ENCODE measurements at places on chromosomes 11 and 22.

GRCh38 chr11:62560566-62561103 lies 13.1 kb downstream of the EEF1G start:
- peak; percentile 77 for DNase-seq

DNA sequence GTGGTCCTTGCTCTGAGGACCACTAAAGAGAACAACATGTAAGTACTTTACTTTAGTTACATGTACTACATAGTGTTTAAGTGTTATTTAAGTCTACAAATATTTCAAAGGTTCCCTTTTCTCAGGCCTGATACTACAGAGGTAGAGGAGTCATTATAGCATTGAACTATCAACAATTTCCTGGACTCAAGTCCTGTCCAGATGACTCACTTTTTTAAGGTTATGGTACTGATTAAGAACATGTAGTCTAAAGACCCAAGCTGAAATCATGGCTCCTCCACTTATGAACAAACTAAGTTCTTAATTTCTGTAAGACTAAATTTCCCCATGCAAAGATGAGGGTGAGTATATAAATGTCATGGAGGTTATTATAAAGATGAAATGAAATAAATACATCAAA lies 74.7 kb downstream of the NARS2 start:
- no peak for DNase-seq

DNA sequence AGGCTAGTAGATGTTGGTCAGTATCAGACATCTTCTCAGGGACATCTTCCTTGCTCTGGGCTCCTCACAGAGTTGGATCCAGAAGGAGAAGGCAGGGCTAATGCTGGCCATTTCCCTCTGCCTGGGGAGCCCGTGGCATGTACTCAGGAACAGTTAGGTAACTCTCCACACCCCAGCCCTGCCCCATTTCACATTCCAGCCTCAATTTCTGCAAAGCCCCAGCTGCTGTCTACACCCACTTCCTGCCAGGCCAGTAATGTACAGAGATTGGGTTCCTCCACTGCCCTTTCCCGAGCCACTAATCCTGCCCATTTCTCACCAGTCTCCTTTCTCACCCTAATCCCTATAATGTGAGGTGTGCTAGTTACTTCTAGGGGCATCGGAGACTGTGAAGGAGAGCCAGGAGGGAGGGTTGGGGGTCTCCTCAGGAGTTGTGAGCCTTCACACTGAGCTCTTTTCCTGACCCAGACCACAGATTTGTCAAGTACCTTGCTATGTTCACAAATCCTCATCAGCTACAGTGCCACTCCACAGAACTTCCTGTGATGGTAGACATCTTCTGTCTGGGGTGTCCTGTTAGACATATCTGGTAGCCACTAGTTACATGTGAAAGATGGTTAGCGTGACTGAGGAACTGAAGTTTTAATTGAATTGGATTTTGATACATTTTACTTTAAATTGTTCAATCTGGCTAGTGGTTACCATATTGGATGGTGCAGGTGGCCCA lies 1.3 kb upstream of the SEC14L3 start:
- DNase-seq = no peak

DNA sequence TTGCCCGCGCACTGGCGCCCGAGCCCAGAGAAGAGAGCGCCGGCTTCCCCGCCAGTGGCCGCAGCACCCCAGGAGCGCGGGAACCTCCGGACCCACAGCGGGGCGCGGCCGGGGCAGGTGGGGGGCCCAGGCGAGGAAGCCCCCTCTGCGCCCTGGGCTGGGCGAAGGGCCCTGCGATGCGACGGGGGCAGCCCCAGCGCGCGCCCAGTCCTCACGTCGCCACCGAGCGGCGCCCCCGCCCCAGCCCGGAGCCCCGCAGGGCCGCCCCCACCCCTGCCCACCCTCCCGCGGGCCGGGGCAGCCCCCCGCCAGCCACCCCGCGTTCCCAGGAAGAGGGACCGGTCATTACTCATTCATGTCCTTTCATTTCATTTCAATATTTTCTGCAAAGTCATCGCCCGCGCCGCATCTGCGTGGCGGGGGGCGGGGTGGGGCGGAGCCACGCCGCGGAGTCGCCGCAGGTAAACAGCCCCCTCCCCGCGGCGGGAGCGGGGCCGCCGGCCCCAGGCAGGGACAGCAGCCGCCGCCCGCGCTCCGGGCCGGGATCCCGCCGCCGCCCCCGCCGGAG lies 673 bp upstream of the PANX2 start:
- DNase-seq = no peak

GRCh38 chr11:70935006-70935768 lies 317.2 kb downstream of the SHANK2 start:
- no peak for DNase-seq

- no peak for DNase-seq
These were observed 21.1 kb upstream of the UPK3A start for GRCh38 chr22:45263463-45264269.

GRCh38 chr22:36907253-36908195 lies 5.9 kb upstream of the CSF2RB start:
- DNase-seq = no peak

- no peak for DNase-seq
These were observed 1.0 kb downstream of the TMEM151A start for GRCh38 chr11:66292543-66293332.

DNA sequence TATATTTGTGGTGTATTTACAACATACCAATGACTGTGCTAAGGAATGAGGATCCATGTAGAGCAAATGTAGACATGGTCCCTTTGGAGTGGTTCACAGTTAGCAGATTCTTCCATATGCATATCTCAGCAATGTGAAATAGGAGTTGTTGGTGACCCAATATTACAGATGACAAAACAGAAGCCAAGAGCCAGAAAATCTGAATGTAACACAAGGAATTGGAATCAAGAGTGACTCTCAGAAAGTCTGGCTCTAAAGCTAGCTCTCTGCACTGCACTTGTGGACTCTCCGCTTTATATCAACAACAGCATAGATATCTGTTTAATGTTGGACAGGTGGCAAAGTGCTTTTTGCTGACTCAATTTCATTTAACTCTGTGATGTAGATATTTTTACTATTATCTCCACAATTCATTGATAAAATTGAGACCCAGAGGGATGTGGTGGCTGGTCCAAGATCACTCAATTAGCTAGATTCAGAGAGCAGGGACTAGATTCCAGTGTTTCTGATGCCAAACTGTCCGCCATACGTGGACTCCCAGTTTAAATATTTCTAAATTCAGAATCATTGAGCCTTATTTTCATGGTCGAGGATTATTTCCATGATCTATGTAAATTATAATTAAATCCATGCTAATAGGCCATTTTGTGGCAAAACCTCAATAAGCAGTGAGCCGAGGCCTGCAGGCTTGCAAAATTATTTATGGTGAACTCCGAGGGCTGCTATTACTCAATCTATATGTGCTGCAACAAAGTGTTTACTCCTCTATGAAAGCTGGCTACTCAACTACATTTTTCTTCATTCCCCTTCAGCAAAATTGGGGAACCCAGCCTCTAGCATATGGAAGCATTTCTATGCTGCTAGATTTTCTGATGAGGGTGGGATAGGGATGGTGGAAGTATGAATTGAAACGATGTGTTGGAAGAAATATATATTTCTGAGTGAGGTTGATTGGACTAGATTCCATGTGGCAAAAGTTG lies 21.1 kb upstream of the TENM4 start:
- DNase-seq = no peak

DNA sequence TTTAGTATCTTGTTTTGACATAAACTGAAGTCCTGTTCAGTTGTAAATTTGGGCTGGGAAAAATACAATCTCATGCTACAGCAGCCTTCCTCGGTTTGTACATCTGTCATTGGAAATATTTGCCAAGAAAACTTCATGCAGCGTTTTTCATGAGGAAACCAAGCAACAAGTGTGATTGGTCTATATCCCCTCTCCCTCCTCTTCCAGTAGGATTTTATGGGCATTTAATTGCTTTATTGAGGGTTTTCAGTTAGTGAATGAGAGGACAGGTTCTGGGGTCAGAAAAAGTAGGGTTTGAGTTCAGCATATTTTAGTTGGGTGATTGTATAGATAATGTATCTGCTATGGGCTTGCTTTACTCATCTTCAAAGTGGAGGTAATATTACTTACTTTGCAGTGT lies 90.1 kb upstream of the RAG2 start:
- no peak for DNase-seq

- peak; percentile 84 for DNase-seq
These were observed 262.7 kb downstream of the ETS1 start for GRCh38 chr11:128324531-128325141.

- DNase-seq = peak; percentile 47
These were observed 22.0 kb downstream of the RSPH14 start for GRCh38 chr22:23119494-23120414.

DNA sequence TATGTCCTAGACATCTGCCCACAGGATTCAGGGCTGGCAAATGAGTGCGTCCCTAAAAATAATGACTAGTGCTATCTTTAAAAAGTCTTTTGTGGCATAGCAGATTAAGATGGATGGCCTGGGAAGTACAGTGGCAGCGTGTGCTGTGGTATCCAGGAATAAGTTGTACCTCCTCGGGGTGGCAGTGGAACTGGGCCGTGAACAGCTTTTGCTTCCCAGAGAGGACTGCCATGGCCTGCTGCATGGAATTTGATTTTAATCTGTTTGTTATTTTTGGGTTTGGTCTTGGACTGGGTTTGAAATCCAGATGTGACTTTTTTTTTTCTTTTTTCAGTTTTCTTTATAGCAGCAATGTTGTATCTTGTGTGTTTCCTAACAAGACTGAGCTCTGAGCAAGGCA lies 71.3 kb upstream of the PARVG start:
- no peak for DNase-seq

DNA sequence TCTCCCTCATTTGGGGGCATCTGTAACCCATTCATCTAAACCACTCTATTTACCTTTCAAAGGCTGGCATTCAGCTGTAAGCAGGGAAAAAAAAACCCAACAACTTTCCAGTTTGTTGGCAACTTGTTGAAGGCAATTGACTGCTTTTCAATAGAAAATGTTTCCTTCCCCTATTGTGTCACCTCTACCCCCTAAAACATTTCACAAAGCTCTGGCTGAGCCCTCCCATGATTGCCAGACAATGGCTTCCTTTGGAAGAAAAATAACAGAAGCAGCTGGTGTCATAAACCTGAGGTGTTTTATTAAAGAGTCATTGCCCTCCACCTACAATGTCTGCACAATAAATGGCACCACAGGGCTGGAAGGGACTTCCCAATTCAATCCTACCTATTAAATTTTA lies 22.1 kb upstream of the PSMA1 start:
- no peak for DNase-seq

DNA sequence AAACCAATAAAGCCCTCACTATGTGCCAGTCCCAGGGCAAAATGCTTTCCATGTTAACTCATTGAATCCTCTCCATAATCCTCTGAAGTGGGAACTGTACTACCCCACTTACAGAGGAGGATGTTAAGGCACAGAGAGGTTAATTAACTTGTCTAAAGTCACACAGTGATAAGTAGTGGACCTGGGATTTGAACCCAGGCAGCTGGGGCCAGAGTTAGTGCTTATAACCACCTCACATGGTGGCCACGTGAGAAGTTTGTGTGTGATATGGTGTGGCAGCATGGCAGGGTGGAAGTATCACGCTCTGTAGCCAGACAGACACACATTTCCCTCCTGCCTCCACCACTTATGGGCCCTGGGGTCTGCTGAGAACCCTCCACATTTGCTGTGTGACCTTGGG lies 16.5 kb downstream of the PARVG start:
- no peak for DNase-seq

GRCh38 chr11:76665921-76666351 lies 4.6 kb downstream of the LRRC32 start:
- no peak for DNase-seq

DNA sequence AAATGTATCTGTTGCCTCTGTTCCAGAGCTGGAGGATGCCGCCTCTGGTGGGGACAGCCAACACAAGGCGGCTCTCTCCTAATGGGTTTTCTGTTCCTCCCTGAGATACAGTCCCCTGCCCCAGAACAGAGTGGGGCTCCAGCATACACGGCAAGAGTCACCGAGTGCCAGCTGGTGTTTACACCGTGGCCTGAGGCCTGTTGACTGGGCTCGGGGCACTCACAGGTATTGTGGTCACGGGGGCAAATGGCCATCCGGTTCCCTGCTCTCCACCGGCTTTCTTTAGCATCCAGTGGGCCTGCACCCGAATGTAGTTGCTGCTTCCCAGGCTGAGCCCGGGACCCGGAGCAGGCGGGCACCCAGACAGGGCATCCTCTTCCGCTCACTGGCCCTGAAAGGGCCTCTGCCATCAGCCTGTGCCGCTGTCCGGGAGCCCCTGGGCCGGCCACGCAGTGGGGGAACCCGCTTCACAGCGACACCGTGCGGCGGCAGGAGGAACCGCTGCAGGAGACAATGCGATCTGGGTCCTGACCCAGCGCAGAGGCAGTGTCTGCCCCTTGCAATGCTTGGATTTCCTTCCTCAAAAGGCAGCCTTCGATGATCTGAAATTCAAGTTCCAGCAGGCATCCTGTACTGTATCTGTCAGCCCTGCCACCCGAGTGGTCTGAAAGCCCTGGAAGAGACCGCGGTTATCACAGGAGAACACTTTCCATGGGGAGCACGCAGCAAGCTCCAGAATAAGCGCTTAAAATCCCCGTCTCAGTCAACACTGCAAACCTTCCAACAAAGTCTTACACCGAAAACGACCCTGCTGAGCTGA lies 859 bp upstream of the KRTAP5-5 start:
- peak; percentile 64 for DNase-seq

- no peak for DNase-seq
These were observed 42.0 kb downstream of the MS4A2 start for GRCh38 chr11:60130496-60130895.

DNA sequence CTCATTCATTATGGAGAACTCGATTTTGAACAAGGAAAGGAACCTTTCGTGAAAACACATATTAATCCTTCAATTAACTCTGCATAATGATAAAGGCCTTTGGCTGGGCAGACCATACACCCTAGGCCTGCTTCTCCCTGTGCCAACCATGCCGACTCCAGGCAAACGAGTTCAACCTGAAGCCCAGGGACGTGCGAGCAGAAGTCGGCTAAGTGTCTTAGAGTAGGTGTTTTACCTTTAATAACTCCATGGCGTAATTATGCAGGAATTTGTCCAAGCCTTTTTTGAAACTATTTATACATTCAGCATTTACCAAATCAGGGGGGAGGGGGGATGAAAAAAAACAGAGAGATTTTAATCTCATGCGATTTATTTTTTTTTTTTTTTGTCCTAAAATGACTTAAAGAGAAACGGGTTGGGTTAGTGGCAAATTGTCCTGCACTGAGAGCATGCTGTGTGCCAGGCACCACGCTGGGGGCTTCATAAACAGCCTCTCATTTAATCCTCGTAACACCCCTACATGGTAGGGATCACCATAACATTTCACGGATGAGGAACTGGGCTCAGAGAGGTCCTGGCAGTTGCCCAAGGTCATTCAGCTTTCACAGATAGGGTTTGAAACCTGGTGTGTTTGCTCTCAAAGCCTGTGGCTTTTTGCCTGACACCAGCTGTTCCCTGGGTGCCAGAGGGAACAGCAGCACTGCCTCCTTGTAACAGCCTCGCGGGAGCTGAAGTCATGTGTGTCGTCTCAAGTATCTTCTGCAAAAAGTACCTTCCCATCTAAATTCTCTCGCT lies 423.9 kb downstream of the MN1 start:
- DNase-seq = no peak

- DNase-seq = no peak
These were observed 41.9 kb downstream of the CTTN start for GRCh38 chr11:70440206-70440605.

Data from effector memory CD8-positive, alpha-beta T cell (primary cell).